ENCODE measurements at places on chromosomes 13 and 19. TPM values are rescaled to one million over a fixed set of nuclear protein-coding genes. Genes with fewer than 3 reads are reported as not detected.
A peak's percentile ranks its signal among the peaks of the same experiment; 100 is the strongest.

Gene HSPB6
- polyA plus RNA-seq, result 2.0 TPM

DNA sequence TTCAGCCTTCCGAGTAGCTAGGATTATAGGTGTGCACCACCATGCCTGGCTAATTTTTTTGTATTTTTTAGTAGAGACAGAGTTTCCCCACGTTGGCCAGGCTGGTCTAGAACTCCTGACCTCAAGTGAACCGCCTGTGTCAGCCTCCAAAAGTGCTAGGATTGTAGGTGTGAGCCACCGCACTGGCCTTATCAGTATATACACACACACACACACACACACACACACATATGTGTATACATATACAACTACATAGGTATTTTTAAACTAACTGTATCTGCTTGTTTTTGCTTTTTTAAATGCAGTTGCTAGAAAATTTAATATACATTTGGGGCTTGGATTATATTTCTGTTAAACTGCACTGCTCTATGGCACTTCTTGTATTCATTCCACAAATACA lies 3.1 kb downstream of the CARD8 start:
- DNase-seq, result no peak

DNA sequence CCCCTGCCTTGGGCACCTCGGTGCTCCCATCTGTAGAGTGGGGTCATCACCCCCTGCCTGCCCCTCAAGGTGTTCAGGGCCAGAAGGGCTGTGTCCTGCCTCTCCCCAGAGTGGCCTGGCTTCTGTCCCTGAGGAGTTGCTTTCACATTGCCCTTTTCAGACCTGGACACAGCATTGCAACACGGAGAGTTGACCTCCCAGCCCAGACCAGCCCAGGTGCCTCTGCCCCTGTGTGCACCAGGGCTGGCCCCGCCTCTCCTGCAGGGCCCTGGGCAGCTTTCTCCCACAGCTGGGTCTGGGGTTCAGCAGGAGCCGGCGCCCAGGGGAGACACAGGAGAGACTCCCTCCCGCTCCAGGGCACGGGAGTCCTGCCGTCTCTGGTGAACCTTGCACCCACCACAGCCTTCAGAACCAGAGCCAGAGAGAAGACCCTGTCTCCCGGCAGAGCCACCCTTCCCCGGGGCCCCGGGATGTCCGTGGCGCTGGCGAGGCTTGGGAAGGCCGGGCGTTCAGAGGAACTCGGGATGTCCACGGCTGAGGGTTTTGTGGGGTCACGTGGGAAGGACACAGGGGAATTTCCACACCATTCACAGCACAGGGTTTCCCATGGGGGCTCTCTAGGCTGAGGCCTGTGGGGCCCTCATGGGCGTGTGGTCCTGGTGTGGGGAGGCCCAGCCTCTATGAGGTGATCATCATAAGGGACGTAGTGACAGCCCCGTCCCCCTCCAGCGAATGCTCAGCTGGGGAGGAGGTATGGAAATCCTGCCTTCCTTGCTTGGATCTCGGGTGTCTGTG lies 23.2 kb downstream of the C13orf46 start:
- no peak for DNase-seq

GRCh38 chr19:39310558-39311311 lies 9.9 kb downstream of the LRFN1 start:
- no peak for DNase-seq

DNA sequence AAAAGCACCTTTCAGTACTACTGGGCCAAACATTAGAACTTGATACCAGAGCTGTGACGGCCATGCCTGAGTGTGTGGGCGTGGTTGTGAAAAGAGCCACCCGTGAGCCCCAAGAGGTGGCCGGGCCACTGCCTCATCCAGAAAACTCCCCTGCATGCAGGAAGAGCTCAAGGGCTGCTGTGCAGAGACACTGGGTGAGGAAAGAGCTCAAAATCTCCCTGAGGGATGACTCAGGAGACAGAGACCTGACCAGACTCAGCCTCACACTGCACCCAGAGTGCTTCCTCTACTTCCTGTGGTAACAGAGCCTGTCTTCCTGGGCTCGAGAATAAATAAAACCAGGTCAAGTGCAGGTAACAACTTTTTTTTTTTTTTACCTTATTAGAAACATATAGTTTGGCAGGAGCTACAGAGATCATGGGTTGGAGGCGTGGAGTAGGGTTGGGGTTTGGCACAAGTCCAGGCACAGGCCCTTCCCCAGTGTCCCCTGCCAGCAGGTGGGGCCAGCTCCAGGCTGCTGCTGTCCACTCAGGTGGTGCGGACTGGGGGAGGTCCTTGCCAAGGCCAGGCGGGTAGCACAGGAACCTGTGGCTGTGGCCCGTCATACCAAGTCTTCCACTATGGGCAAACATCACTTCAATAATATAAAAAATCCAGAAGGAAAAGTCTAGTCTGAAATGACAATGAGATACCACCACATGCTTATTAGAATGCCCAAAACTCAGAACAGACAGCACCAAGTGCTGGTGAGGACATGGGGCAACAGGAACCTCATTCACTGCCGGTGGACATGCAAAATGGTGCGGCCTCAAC lies 25.5 kb downstream of the ELL start:
- DNase-seq, result peak; percentile 65

DNA sequence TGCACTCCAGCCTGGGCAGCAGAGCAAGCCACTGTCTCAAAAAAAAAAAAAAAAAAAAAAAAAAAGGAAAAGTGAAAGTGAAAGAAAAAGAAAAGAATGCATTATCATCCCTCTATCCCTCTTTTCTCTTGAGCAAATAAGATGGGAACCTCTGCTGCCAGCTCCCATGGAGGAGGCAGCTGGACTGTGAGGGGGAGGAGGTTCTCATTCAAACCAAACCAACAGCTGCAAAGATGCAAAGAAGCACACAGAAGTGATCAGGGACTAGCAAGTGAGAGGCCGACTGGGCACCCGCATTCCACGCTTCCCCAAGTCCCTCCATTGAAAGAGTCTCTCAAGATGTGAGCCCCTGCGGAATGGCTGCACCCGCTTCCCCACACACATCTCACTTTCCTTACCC lies 63.5 kb downstream of the TSHZ3 start:
- DNase-seq, result no peak

Measured in small intestine (tissue), 16 donors.